ENCODE measurements at places on chromosomes 7 and 10.

DNA sequence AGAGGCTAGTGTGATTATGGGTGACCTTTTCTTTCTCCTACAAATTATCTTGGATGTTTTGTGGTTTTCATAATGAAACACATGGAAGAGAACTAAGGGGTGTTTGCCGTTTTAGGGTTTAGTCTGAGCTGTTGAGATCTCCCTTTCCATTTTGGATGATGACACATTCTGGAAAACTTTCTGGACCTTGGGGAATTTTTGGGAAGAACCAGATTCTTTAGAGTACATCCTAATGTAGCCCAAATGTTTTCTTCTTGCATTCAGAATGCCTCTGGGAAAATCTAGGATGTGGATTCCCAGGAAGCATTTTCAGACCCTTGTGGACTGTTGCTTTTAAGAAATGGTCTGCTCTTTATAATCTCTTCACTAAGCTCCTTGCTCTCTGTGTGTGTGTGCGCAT, 165.7 kb downstream of the SORCS3 start:
- no peak for DNase-seq
- H3K4me1 ChIP-seq, result no peaks in the 10 kb centered on the region
- no peak overlapping the region for H3K27ac ChIP-seq
- no peaks in the 10 kb centered on the region for H3K27me3 ChIP-seq
- no peak overlapping the region for H3K4me3 ChIP-seq

GRCh38 chr10:131790021-131790420, 110.8 kb upstream of the PPP2R2D start:
- no peak overlapping the region for H3K27ac ChIP-seq
- H3K4me1 ChIP-seq, result no peaks in the 10 kb centered on the region
- H3K27me3 ChIP-seq, result no peaks in the 10 kb centered on the region
- no peak for DNase-seq

DNA sequence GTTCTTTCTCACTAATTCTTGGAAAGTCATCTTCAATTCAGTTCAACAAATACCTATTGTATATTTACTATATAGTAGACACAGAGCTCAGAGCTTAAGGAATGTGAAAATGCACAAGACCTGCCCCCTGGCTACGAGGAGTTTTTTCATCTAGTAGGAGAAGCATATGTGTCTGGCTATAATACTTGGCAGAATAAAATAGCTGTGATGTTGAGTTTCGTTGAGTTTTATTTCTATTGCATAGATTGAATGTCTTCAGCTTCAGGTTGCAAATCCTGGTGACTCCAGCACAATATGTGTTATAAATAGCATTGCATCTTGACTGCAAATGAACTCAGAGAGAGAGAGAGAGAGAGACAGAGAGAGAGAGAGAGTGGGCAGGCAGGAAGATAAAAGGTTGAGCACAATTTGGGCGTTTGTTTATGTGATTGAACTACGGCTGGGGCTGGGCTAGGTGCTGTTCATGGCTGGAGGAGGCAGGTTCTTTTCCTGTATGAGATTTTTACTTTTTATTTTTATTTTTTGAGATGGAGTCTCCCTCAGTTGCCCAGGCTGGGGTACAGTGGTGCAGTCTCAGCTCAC, 229.6 kb downstream of the GALNT17 start:
- H3K4me3 ChIP-seq, result no peak overlapping the region
- no peak overlapping the region for H3K27ac ChIP-seq
- H3K36me3 ChIP-seq, result no peaks in the 10 kb centered on the region
- no peaks in the 10 kb centered on the region for H3K27me3 ChIP-seq

- no peak overlapping the region for H3K4me3 ChIP-seq
- H3K4me1 ChIP-seq, result peaks cover 11% of the 10 kb centered on the region
- DNase-seq, result no peak
- no peaks in the 10 kb centered on the region for H3K36me3 ChIP-seq
- H3K27me3 ChIP-seq, result no peaks in the 10 kb centered on the region
Observed at GRCh38 chr7:22093936-22094335, 148.2 kb upstream of the CDCA7L start.

DNA sequence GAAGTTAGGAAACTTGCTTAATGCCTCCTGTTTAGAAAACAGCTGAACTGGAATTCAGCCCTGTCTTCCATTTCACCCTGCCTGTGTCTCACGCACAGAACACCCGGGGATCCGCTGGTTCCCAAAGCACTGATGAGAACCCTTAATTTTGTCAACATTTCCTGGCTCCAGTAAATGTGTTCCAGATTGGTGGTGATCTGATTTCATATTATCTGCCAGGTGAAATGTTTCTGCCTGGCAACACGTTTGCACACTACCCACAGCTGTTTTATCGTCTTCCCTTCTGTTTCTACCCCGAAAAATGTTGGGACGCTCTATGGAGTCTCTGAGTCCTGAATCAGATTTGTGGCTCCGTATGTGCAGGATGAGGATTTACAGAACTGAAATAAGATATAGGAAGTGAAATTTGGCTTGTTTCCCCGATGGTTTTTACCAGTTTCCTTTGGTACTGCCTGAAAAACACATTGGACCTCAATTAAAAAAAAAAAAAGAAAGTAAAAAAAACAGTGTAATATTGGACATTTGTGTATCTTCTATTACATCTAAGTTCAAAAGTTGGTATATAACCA, 29.0 kb downstream of the MRC1 start:
- H3K27ac ChIP-seq, result no peak overlapping the region
- H3K36me3 ChIP-seq, result no peaks in the 10 kb centered on the region
- no peak overlapping the region for H3K4me3 ChIP-seq
- H3K4me1 ChIP-seq, result peaks cover 28% of the 10 kb centered on the region
- no peaks in the 10 kb centered on the region for H3K27me3 ChIP-seq

- DNase-seq, result no peak
- no peak overlapping the region for H3K4me3 ChIP-seq
- H3K27ac ChIP-seq, result no peak overlapping the region
- no peaks in the 10 kb centered on the region for H3K4me1 ChIP-seq
Observed at GRCh38 chr7:151951672-151952338, 4.4 kb upstream of the GALNTL5 start.

DNA sequence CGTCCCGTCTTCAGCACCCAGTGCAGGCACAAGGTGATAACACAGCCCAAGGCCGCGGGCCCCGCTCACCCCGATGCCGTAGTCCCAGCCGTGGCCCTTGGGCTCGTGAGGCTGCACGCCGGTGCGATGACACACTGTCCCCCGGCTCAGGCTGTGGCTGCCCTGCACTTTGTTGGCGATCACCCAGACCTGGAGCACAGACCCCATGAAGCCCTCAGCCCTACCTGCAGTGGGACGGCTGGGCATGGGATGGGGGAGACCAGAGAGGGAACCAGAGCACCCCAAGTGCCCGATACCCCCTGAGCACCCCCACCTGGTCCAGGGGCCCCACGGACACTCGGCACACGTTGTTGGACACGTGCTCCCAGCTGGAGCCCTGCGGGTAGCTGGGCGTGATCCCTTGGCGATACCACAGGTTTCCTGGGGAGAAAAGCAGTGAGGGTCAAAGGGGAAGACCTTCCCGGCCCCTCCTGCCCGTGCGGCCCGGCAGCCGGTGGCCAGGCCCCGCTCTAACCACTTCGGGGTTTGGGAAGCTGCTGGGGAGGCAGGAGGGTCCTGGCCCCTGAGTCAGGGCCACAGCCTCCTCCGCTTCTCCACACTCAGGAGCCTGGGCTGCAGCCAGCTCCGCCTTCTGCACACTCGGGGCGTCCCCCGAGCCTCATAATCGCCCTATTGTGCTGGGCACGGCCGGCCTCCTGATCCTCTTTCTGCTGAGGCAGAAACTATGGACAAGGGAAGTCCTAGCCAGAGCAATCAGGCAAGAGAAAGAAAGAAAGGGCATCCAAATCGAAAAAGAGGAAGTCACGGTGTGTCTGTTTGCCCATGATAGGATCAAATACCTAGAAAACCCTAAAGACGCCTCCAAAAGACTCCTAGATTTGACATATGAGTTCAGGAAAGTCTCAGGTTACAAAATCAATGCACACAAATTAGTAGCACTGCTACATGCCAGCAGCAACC, 6.7 kb downstream of the BHLHA15 start:
- no peaks in the 10 kb centered on the region for H3K36me3 ChIP-seq
- no peaks in the 10 kb centered on the region for H3K4me1 ChIP-seq
- DNase-seq, result no peak
- H3K27me3 ChIP-seq, result no peaks in the 10 kb centered on the region

DNA sequence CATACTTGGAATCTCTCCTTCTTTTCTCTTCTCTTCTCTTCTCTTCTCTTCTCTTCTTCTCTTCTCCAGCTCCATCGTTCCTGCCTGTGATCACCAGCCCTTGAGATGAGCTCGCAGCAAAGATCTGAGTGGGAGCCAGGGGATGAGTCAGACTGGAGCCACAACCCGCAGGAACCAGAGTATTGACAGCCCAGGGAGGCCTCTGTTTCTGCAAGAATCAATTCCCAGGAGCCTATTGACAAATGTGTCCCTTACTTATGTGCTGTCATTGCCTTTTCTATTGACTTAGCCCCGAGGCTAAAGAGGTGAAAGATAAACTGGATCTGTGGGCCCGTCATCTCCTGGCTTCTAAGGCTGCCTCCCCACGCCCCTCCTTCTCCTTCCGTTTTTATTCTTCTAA, 13.1 kb upstream of the HABP2 start:
- H3K36me3 ChIP-seq, result no peaks in the 10 kb centered on the region
- no peaks in the 10 kb centered on the region for H3K27me3 ChIP-seq
- peaks cover 27% of the 10 kb centered on the region for H3K4me1 ChIP-seq
- DNase-seq, result peak; percentile 90

DNA sequence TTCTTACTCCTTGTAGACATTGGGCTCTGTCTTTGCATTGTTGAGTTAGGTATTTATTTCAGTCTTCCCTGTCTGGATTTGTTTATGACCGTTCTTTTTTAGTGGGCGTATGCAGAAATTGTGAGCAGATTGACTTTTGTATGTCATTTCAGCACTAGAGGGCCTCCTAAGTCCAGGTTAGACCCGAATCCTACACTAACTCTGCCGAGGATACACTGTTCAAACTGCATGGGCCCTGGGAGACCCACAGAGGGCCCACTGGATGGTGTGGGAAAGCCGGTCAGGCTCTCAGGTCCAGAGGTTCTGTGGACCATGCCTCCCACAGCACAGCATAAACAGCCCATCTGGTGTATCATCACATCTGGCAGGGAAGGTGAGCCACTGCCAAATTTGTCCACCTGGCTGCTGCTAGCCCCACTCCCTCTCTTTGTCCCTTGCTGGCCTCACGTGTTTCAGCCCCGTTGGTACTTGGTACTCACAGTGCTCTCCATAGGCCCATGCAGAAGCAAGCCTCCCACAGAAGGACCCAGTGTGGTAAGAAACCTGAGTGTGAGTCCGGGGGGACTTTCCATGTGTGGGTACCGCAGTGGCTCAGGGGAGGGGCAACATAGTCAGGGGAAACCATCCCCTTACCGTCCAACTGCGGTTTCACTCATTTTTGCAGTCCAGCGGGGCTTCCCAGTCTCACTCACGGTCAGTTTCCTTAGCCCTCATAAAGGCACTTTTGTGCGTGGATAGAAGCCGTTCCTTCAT, 112.8 kb downstream of the APBB1IP start:
- no peak overlapping the region for H3K4me3 ChIP-seq
- H3K4me1 ChIP-seq, result peaks cover 7% of the 10 kb centered on the region
- no peak overlapping the region for H3K27ac ChIP-seq
- DNase-seq, result no peak
- H3K36me3 ChIP-seq, result 0 out of 2 replicates have a peak, but pooled peaks cover 4% of the 10 kb centered on the region

DNA sequence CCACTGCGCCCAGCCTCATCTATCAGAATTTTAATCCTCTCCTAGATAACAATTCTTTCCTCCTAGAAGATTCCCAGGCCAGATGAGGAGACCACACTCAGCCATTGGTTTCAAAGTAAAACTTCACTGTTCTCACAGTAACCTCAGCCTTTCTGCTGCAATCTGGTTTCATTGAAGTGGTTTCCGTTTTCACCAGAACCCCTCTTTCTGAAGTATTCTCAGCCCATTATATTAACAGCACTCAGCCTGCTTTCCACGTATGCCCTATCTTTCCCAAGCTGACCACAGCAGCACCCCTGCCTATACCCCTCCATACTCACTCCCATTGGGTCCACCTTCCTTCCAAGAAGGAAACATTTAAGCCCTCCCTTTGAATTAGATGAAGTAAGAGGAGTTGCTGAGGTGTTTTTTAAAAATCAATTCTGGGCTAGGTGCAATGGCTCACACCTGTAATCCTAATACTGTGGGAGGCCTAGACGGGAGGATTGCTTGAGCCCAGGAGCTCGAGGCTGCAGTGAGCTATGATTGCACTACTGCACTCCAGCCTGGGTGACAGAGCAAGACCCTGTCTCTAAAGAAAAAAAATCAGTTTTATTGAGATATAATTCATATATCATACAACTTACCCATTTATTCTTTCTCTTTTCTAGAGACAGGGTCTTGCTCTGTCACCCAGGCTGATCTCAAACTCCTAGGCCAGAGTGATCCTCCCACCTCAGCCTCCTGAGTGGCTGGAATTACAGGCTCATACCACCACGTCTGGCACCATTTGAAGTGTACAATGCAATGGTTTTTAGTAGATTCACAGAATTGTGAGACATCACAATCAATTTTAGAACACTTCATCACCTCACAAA, 11.3 kb downstream of the PLAU start:
- no peaks in the 10 kb centered on the region for H3K27me3 ChIP-seq
- no peak for DNase-seq
- peaks cover 12% of the 10 kb centered on the region for H3K4me1 ChIP-seq
- no peak overlapping the region for H3K27ac ChIP-seq
- H3K4me3 ChIP-seq, result no peak overlapping the region

DNA sequence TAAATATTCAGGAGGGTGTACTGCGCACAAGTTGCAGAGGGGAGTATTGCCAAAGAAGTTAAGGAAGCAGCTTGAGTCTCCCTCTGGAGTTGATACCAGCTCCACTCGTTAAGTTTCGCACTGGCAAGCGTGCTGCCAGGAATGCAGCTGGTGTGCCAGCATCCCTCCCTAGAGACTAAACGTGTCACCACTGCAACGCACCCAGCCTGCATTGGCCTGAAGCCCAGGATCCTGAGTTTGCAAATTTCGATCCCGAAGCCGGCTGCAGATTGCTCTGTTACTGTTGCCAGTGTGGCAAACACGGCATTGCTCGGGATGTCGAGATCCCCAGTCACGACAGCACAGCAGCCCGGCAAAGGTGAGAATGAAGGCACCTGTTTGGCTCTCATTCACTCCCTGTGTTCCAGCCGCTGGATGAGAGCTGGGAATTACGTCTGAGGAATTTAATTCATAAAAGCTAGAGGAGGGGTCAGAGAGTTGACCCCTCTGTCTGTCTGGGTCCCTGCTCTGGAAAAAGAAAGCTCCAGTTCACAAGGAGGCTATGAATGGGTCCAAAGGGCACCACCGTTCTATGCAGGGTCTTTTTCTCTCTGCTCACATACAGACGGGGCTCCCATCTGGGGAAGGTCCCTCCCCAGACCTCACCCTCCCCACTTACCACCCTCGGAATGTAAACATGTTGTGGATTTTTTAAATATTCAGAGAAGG, 61.0 kb downstream of the NRP1 start:
- H3K4me1 ChIP-seq, result peaks cover 60% of the 10 kb centered on the region
- no peaks in the 10 kb centered on the region for H3K27me3 ChIP-seq
- peak overlapping the region; percentile 99 for H3K27ac ChIP-seq
- peaks cover 22% of the 10 kb centered on the region for H3K36me3 ChIP-seq
- peak overlapping the region; percentile 60 for H3K4me3 ChIP-seq

DNA sequence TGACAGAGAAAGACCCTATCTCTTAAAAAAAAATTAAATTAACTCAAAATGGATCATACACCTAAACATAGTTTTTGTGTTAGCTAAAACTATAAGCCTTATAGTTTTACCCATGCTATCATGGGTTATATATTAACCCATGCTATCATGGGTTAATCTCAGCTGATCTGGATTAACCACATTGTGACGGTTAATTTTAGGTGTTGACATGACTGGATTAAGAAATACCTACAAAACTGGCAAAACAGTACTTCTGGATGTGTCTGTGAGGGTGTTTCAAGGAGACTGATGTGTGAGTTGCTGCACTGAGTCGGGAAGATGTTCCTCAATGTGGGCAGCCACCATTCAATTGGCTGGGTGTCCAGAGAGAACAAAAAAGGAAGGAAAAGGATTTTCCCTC, 44.3 kb upstream of the FXYD4 start:
- no peak overlapping the region for H3K4me3 ChIP-seq
- H3K27ac ChIP-seq, result no peak overlapping the region
- no peak for DNase-seq
- peaks cover 14% of the 10 kb centered on the region for H3K27me3 ChIP-seq
- H3K36me3 ChIP-seq, result no peaks in the 10 kb centered on the region

All from GM23248 (cell line).